ENCODE measurements at places on chromosomes 13 and 19.

GRCh38 chr13:49569993-49570689, 15.2 kb downstream of the RCBTB1 start:
- DNase-seq = no peak

- DNase-seq = no peak
These were observed 46.4 kb downstream of the RUBCNL start for GRCh38 chr13:46340631-46341111.

- no peak for DNase-seq
These were observed 49.2 kb downstream of the GADD45B start for GRCh38 chr19:2524840-2525723.

DNA sequence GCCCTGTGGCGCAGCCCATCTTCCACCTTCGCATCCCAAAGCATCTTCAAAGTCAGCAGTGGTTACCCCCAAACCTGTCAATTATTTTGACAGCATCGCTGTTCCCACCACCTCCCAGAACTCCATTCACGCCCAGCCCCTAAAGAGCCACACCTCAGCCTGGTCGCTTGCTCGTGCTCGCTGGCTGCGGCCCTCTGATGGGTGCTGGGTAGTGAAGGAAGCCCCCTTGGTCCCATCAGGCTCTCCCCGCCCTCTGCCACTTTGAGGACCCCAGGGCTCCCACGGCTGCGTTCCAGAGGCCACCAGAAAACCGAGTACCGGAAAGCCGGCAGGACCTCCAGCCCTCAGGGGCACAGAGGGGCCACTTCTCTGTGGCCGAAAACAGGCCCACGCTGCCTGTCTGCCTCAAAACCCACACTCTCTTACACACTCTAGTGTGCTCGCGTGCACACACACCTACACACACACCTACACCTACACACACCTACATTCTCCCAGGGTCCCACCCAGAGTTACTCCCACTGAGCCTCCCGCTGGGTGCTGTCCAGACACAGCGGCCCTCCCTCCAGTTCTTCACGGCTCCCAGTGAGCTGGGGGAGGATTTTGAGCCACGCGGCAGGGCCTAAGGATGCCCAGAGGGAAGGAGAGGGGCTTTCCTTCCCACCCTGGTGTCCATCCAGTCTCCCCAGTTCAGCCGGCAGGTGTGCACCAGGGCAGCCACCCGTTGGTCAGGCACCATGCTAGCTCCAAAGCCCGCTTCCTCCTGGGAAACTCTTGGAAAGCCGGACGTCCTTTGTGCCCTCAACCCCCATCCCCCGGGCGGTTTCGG, 1.9 kb downstream of the VSTM2B start:
- no peak for DNase-seq

GRCh38 chr13:73893833-73894232, 240.4 kb downstream of the KLF12 start:
- DNase-seq = no peak

GRCh38 chr13:29355029-29355428, 240.5 kb downstream of the SLC7A1 start:
- no peak for DNase-seq

GRCh38 chr13:96388598-96388997, 298.7 kb downstream of the HS6ST3 start:
- DNase-seq = no peak

DNA sequence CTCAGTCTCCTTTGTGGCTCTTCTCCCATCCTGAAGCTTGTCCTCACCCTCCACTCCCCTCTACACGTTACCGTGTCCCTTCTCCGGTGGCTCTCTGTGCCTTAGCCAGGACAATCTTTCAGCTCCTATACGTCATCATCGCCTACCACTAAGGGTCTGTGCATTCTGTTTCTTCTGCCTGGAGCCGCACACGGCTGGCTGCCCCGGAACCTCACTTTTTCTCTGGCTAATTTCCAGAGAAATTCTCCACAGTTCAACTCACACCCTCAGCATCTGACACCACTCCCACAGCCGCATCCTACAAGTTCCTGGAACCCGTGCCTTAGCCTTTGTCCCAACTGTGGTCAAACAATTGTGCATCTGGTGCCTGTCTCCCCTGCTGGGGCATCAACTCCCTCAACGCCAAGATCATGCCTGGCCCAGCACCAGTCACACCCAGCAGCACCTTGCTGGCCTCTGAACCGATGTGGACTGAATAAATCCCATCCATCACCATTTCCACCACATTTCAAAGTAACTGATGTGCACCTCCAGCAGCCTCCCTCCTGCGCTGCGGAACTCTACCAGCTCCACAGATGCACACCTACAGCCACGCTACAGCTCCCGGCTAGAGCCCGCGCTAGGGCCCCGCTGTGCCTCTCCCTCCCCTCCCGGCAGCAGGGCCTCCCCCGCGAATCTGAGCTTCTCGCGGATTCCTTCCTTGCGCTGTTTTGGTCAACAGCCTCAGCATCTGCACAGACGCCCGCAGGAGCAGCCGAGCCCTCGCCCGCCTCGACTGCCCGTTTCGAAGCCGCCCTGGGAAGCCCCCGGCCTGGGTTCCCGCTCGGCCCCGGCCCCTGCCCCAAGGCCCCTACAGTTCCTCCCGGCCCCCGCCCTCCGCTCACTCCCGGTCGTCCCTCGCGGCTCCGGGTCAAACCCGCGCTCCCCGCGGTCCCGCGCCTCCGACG, 689 bp downstream of the DCUN1D2 start:
- peak; percentile 26 for DNase-seq

DNA sequence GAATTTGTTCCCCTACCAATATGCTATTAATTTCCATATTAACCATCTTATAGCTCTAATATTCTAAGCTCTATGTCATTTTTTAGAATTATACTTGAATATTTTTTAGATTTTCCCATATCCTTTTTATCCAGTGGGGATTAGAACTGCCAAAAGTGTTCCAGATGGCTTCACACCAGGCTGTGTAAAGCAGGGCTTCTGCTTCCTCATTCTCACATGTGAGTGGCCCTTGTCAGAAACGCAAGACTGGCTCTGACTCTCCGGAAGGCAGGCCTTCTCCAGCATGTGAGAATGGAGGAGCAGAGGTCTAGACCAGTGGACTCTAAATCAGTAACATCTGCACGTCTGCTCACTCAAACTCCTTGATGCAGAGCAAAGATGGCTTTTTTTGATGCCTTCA, 650.1 kb downstream of the FGF9 start:
- no peak for DNase-seq

DNA sequence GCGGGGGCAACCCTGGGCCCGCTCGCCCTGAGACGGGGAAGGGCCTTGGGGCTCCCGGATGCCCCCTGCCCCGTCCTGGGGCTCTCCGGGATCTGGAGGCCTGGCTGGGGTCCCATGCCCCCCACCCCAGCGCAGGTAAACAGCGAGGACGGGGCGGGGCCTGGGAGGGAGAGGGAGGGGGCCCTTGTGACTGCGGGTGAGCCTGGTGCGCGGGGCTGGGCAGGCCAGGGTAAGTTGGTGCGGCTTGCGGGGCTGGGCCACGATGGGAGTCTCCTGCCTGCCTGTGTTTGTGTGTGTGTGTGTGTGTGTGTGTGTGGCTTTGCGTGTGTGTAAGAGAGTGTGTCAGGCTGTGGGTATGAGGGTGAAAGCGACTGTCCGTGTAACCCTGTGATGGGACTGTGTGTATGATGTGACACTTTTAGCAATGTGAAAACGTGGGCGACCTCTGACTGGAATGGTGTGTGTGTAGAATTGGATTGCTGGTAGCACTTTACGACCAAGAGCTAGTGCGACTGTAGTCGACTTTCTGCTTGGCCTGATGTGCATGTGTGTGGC, 426 bp downstream of the KLC3 start:
- DNase-seq = no peak

DNA sequence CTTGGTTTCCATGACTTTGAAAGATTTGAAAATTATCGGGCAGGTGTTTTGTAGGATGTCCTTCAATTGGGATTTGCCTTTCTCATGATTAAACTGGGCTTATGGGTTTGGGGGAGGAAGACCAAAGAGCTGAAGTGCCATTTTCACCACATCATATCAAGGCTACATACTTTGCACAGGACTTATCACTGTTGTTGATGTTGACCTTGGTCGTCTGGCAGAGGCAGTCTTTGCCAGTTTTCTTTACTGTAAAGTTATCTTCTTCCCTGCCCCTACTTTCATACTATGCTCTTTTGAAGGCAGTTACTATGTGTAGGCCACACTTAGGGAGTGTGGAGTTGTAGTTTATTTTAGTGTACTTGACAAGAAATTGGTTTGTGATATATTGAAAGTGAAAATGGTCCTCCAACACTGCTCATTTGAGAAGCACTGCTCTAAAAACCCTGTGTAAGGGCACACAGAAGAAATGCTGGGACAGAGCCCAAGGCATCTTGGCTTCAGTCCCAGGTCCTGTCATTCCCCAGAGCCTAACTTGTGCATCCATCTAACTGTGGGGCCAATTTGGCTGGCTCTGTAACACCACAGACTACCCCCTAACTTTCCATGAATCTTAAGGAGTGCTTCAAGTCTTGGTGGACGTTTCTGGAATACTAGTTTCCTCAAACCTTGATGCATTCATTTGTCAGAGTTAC, 384.9 kb downstream of the KCNRG start:
- no peak for DNase-seq

DNA sequence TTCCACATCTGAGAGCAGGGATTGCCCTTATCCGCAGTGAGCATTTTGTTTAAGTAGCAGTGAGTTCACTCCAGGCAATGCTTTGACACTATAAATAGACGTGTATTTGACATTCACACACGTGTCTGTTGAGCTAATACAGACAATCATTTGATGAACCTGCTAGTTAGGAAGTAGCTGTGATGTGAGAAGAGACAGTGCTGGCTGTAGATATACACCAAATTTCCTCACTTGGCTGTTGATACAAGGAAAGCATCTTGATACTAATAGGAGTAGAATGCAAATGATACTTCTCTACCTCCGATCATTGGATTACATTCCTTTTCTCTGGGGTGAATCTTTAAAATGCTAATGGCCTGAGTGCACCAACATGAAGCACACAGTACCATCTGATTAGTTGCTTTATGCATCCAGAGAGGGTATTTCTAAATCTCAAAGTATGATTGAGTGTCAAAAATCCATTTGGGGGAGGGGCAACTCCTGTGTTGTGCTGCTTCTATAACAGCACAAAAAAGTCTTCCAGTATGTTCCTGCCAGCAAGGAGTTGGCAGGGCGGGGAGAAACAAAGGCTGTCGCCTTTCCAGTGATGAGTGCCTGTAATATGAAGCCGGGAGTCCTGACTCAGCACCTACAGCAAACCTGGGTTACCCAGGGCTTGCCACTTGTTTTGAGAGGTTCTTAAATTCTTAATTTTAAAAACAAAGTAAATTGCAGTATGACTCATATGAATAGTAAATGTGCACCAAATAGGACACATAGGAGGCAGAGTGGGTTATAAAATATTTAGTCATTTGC, 7.0 kb downstream of the CUL4A start:
- DNase-seq = no peak

DNA sequence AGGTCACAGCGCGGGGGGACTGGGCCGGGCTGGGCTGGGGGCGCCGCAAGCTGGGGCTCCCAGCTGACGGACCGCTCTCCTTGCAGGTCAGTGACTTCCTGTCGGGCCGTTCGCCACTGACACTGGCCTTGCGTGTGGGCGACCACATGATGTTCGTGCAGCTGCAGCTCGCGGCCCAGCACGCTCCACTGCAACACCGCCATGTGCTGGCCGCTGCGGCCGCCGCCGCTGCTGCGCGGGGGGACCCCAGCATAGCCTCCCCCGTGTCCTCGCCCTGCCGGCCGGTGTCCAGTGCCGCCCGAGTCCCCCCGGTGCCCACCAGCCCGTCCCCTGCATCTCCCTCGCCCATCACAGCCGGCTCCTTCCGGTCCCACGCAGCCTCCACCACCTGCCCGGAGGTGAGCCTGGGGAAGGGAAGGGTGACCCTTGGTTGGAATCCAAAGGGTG, 5.7 kb downstream of the MIDN start:
- no peak for DNase-seq

GRCh38 chr19:16531380-16531669, 10.9 kb downstream of the CHERP start:
- no peak for DNase-seq

- DNase-seq = no peak
These were observed 134.5 kb upstream of the TMTC4 start for GRCh38 chr13:100809129-100809390.

- no peak for DNase-seq
These were observed 30.2 kb upstream of the CEBPG start for GRCh38 chr19:33343301-33343700.

GRCh38 chr19:38838208-38838985, 6.8 kb upstream of the ECH1 start:
- no peak for DNase-seq

GRCh38 chr13:33727297-33728083, 90.5 kb upstream of the RFC3 start:
- DNase-seq = no peak

DNA sequence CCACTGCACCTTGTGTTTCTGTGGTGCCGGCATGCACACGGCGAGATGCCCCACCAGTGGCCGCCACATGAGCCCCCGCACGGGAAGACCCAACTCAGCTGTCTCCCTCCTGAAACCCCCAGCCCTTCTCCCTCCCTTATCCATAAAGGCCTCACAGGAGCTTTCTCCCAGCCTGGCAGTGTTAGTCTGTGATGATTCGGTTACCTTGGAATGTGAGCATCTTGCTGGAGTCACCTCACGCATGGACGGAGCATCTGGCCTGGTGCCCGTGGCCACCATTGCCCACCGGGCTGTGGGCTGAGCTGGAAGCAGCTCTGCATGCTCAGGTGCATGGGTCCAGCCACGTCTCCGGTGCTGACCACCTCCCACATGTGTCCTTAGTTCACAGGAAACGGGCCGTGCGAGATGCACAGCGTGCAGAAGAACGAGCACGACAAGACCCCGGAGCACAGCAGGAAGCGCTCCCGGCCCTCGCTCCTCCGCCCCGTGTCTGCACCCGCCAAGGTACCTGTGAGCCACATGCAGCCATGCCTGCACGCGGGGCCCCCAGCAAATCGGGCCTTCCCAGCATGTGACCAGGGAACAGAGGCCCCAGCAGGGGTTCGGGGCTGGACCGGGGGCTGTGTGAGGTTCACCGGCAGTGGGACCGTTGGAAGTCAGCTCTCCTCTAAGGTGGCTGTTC, 22.0 kb downstream of the SIN3B start:
- no peak for DNase-seq

DNA sequence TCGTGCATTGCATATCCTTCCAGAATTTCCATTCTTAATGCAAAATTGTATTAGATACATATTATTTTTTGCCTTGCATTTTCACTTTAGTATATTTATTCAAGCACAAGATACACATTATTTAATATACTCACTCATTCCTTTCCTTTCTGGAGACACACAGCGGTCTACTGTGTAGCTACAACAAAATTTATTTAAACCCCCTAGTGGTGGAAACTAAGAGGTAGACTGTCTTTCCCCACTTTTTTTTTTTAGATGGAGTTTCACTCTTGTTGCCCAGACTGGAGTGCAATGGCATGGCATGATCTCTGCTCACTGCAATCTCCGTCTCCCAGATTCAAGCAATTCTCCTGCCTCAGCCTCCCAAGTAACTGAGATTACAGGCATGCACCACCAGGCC, 2040.3 kb upstream of the PCDH20 start:
- DNase-seq = no peak

- DNase-seq = no peak
These were observed 35.3 kb downstream of the CEBPG start for GRCh38 chr19:33408538-33409434.

Measured in stimulated activated CD8-positive, alpha-beta memory T cell treated with anti-CD3 and anti-CD28 coated beads, Interleukin-2, amount 100 ng/mL, for 48 hours (primary cell).